ENCODE measurements at places on chromosomes 3 and 15.
A peak's percentile ranks its signal among the peaks of the same experiment; 100 is the strongest.

GRCh38 chr15:33701304-33701696 is 267.0 kb upstream of the CHRM5 start:
- no peak for DNase-seq

DNA sequence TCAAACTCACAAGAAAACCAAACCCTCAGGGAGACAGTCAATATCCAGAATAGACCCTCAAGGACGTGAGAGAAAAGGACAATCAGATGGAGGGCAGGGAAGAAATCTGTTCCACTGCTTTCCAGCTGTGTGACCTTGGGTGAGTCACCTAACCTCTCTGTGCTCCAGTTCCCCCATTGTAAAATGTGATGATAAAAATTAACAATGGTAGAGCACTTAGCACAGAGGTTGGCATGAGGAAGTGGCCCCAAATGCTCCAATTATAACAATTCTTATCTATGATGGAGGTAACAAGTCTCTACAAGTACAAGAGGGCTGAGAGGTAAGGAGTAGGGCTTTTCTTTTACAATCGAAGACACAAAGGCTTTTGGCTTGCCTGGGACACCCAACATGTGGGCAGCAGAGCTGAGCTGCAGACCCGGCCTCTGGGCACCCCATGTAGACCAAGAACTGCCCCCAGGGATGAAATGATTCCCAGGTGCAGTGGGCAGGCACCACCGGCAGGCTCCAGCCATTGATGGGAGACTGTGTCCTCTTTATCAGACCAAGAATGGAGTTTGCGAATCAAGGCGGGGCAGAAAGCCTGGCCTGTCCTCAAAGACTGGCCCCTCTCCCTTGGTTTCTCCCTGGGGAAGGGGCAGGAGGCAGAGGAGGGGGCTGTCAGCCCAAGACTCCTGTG is 22.0 kb downstream of the WNT7A start:
- DNase-seq = no peak

DNA sequence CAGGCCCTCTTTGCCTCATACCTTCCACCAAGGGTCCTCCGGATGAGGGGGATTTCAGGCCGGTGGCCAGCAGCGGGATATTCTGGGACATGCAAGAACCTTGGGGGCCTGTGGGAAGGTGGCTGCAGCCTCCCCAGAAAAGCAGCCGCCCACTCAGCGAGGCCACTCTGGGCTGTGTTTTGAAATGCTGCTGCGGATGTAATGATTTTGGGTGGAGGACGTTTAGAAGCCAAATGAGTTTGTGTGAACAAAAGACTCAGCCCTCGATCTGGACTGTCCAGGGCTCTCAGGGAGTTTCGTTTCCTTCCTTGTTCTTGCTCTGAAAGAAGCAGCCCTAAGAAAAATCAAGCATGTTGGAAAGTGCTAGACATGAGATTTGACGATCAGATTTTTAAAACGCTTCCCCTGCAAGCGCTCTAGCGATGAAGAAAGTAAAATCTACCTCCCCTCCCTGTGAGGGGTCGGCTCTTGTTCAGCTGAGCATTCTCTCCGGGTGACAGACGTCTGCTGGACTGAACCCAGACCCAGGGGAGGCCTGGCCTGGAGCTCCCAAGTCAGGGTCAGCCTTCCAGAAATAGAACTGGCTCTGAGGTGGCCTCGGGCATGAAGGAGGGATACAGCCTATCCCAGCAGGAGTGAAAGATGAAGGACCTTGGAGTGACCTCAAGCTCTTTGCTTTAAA is 12.9 kb downstream of the HEG1 start:
- DNase-seq = no peak

DNA sequence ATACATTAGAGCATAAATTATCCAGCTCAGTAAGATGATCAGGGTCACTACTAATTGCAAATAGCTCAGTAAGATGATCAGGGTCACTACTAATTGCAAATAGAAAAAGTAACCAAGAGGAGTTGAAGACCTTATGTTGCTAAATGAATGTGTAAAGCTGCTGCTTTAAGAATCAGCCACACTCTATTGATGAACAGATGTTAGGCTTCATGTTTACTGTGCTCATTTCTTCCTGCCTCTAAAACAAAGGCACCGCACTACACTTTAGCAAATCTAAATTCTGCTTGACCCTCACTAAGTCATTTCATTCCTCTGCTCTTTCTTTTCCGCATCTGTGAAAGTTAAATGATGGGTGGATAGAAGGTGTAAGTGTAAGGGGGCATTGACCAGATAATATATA is 92.6 kb upstream of the PLSCR4 start:
- DNase-seq = no peak

DNA sequence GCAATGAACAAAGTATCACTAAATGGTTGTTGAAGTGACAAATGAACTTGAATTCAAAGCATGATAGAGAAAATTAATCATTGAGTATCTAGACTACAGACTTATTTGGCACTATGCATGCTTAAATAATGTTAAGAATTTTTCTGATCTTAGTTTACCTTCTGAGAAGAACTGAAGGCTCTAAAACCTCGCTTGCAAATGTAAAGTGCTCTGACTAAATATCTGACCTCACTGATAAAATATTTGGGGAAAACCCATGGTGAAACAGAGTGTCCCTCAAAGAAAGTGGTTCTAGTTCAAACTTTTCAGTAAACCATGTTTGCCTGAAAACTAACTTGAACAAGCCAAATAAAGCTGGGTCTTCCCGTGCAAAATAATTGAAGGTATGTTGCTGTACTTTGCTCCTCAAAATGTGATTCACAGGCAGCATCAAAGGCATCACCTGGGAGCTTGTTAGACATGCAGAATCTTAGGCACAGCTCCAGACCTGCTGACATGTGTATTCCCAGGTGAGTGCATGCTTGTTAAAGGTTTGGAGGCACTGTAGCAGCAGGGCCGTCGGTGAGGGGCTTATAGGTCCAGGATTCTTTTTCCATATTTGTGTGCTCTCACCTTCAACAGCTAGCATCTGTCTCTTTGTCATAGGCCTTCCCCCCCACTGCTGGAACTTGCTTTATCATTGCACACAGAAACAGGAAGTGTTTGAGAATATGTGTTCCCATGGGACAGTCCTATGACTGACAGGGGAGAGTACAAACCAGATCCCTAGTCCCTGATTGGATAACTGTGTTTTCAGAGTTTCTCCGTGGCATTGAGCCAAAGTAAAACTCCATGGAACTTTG is 524.2 kb upstream of the LMCD1 start:
- no peak for DNase-seq

DNA sequence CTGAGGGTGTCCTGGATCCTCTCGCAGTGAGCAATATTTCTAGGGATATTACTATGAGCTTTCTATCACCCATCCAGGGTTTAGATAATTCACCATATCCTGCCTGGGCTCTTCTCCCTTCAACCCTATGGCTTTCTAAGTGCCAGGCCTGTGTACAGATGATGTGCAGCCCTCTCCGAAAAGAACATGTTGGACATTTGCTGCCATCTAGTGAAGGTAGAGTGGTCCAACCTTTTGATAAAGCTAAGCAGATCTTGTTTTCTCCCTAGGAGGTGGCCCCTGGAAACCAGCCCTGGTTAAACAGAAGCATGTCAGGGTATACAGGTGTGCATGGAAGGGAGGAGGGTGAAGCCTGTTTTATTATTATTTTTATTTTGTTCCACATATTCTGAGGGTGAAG is 27.9 kb upstream of the SCN10A start:
- DNase-seq = peak; percentile 61

DNA sequence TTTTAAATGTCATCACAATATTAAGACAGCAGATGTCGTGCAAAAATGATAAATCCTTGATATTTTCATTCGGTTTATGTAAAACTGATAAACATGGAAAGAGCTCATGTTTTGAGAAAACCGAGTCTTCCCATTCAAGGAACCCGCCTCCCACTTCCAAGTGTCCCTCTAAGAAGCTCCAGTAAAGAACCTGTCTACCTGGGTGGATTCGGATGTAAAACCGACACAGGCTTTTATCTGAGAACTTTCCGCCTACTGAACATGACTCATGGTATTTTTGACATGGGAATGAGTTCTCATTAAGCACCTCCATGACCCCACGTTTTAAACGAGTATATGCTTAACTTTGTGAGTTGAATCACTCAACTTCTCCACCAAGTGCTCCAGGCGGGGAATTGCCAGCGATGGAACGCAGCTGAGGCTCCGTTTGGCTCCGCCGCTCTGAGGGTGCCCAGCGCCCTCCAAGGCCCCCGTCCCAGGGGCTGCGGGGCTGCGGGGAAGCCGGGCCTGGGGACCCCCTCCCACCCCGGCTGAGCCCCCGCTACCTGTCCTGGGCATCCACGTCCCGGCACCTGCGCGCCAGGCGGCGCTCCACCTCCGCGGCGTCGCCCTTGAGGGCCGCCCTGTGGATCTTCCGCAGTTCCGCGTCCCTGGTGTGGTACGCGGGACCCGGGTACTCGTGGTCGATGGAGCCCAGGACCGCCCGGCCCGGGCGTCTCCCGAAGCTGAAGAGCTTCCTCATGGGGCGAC is 119.9 kb downstream of the LMLN start:
- DNase-seq = peak; percentile 65

DNA sequence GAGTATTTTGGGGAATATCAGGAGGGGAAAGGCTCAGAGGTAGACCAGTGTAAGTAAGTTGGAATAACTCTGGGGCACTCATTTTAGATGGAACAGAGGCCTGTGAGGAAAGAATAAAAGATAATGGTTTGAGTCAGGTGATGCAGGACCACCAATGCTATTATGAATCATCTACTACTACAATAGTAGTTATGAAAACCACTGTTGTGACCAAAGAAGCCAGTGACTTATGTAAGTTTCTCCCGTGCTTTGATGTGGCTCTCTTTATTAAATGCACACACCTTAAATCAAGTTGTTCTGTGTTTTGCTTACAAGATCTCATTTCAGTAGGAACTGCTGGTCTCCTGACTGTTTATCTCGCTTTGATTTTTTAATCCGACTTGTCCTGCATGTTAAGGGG is 13.1 kb upstream of the GUCA1C start:
- DNase-seq = no peak

DNA sequence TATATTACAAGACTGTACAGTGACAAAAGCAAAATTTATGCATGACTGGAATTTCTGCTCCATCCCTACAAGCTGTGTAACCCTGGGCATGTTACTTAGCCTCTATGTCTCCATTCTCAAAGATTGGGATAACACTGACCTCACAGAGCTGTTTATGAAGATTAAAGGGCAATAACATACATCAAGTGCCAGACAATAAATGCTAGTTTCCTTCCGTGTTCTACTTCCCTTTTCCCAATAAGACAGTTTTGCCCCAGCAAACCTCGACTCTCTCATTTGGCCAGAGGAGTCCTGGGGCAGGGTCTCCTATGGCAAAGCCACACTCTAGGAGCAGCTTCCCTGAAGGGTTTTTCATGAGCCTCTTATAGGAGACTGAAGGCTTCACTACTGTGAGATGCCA is 7.5 kb downstream of the HEXA start:
- DNase-seq = no peak

- DNase-seq = no peak
Observed at GRCh38 chr3:119221779-119222320, 18.8 kb downstream of the B4GALT4 start.

DNA sequence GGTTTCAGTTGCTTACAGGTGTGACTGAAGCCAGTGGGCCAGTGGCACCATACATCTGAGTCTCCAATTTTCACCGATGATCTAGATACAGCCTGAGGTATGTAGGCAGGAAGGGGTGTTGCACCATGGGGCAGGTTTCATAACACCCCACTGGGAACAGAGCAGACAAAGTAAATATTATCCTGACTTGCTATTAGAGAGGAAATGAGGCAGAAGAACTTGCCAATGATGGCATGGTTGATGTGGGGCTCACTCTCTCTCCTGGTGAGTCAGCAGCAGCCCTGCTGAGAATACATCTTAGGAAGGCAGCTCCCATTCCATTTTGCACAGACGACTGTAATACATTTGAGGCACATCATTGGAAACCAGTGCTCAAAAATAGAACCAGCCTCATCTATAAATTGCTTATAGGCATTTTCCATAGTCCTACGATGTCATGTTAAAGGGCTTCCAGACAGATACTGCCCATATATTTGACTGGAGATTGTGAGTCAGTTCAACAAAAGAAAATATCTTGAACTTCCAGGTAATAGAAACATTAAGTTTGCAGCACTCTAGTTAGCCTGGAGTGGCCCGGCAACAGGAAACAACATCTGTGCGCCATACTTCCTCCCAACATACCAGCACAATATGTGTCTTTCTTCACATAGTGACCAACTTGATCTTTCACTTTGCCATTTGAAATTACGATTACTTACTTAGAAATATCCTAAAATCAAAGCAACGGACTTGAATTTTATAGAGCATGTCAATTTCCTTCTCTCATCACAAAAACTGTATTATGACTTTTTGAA is 175.5 kb downstream of the NECTIN3 start:
- no peak for DNase-seq

- DNase-seq = no peak
Observed at GRCh38 chr15:35427496-35427895, 118.5 kb downstream of the DPH6 start.

DNA sequence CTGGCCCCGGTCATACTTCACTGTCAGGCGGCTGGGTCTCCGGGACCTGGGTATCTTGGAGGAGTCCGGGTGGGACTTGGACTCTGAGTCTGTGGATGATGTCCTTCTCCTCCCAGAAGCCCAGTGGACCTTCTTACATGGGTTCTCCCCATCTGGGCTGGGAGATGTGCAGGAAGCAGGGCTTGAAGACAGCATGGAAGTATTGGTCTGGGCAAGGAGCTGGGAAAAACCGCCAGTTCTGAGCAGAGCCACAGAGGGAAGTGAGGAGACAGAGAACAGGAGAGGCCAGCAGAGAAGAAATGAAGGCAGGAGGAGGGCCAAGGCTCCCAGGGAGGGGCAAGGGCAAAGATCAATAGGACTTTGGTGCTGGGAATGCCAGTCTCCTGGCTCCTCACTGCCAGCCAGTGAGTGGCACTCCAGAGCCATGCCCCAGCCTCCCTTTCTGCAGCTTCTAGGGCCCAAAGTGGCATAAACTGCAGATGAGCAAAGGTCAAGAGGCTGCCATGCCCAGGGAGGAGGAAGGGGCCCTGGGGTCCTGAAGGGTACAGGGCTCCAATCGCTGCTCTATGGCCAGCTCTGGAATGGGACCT is at the start of gene PPP1R14D:
Gene PPP1R14D, minus strand, starts transcription at position 262 of the 590 bp plus-strand sequence. Its CDS starts 67 bp downstream, at position 195.
- no peak for DNase-seq

- peak; percentile 56 for DNase-seq
Observed at GRCh38 chr3:16305111-16305541, 40.1 kb downstream of the OXNAD1 start.

GRCh38 chr3:23706111-23706510 is 99.6 kb upstream of the UBE2E1 start:
- no peak for DNase-seq

GRCh38 chr15:66721020-66721419 is 19.0 kb downstream of the SMAD6 start:
- no peak for DNase-seq

GRCh38 chr15:100926258-100926657 is 7.1 kb downstream of the LRRK1 start:
- DNase-seq = no peak

GRCh38 chr3:63864008-63864964 is 619 bp downstream of the ATXN7 start:
- peak; percentile 36 for DNase-seq

- no peak for DNase-seq
Observed at GRCh38 chr3:35932995-35933394, 293.7 kb downstream of the ARPP21 start.

- no peak for DNase-seq
Observed at GRCh38 chr15:26736502-26737248, 36.2 kb downstream of the GABRB3 start.

Measured in hematopoietic multipotent progenitor cell treated with erythropoietin and hydrocortisone succinate and interleukin-3 and kit ligand, for 8 days (in vitro differentiated cells).